ENCODE measurements at places on chromosomes 2 and 18.

GRCh38 chr2:99840831-99841230 is 301.6 kb downstream of the AFF3 start:
- DNase-seq: no peak

DNA sequence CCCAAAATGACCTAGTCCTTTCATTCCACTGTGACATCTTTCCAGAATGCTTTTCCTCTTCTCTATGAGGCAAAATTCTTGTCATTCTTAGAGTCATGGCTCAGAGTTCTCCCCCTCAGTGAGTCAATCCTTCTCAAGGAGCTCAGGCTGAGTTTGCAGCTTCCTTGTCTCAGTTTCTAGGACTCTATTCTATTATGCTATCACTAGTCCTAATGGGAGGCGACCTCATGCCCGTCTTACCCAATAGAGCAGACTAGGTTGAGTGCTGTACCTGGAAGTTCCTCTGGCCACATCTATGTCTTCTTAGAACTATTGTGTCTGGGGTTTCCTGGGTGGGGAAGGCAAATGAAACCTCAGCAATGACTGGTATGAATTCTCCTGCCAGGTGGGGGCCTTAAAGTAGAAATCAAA is 51.5 kb downstream of the HAUS1 start:
- DNase-seq: peak; percentile 5

DNA sequence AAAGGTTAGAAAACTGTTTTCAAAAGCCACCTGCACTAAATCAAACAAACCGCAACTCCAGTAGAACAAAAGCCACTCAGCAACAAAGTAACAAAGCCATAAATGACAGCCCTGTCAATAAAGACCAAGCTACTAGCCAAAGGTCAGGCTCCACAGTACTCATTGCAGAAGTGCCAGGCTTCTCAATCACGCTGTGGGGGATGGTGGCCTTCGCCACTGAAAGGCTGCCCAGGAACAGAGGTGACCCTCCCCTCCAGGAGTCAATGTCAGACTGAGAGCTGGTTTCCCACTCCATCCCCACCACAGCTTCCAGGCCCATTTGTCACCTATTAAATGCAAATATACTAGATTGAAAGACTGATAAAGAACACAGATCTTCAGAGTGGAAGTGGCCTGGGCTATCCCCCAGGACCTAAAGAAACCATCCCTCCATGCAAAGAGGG is 5.9 kb downstream of the ATP8B1 start:
- no peak for DNase-seq

- no peak for DNase-seq
Observed at GRCh38 chr2:83943265-83943664, 515.8 kb downstream of the SUCLG1 start.

DNA sequence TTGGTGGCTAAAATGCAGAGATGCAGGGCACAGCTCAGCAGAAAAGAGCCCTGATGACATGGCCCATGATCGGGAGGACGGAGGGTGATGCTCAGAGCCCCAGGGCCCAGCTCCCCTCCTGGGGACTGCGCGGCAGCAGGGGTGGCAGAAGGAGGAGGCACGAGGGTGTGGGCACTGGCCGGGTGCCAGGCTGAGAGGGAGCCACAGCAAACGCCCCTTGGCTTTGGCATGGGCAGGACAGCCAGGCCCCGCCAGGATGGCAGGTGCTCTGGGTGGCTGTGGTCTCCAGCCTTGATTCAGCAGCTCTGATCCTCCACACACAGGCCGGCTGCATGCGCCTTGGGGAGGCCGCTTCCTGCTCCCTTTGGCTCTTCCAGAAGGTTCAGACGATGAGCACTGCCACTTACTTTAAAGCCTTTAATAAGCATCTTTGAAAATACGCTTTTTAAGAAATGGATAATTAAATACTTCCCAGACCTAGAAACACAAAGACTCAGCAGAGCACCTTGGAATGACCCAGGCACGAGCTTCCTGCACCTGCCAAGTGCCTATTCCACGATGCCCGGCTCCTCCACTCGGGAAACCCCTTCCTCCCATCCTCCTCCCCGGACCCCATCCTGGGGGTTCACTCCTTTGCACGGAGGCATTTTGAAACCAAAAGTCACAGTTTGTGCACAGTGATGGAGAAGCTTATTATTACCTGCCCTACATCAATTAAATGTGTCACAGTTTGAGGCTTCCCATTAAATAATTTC is 78.5 kb upstream of the SNTG2 start:
- no peak for DNase-seq

DNA sequence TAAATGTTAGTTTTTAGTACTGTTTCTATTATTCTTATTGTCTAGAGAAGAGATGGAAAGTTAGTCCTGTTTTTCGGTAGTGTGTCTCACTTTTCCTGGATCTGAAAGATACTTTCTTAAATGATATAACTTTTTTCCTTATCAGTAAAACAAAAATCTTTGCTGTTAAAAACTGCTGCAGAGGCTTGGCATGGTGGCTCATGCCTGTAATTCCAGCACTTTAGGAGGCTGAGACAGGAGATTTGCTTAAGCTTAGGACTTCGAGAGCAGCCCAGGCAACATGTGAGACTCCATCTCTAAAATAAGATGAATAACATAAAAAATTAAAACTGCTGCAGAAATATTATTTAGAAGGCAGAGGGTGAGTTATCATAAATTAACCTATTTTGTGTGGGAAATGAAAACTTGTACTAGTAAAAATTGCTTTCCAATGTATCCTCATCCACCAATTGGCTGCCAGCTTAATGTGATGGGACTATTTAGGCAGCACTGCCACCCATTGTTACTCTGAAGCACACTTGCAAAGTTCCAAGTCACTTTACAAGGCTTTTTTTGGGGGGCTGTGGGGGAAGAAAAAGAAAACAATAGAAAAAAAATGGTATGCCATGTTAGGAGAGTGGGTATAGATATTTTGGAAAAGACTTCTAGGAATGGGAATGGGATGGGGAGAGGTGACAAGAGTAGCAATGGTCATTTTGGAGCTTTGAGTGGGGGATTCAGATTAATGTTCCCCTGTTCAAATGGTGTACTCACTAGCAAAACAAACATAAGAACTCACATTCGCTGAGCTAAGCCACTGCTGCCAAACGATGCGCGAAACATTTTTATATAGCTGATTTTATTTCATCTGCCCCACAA is 62.7 kb downstream of the MEIS1 start:
- DNase-seq: no peak

GRCh38 chr18:8354304-8354703 is 254.9 kb upstream of the RAB12 start:
- DNase-seq: no peak

DNA sequence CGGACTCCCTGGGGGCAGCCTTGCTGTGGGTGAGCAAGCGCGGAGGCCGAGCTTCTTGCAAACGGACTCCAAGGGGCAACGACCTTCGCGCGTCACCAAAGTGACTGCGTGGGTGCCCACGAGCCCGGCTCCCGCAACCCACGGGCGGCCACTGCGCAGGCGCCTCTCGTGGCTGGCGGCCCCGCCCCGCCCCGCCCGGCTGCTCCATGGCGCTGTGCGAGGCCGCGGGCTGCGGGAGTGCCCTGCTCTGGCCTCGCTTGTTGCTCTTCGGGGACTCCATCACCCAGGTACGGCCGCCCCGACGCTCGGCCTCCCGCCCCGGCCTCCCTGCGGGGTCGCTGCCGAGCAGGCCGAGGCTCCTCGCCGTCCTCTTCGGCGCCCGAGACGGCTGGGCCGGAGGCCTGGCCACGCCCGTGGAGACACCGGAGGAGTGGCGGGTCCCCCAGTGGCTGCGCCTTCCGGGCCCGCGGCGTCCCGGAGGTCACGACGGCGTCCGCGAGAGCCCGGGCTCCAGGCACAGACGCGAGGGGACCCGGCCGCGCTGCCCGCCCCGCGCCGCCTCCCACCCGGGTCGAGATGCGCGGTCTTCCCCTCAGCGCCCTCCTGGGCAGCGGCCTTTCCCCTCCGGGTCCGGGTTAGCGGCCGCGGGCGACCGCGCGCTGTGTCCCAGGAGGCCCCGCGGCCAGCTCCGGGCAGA is at the start of gene IAH1:
IAH1 (plus strand) TSS at position 191 of the 697 bp plus-strand sequence; CDS start at position 207, 16 bp downstream.
- peak; percentile 66 for DNase-seq

- DNase-seq: no peak
Observed at GRCh38 chr2:4549666-4550210, 846.4 kb downstream of the DCDC2C start.

GRCh38 chr18:31661965-31662364 is 22.4 kb downstream of the B4GALT6 start:
- DNase-seq: no peak

- no peak for DNase-seq
Observed at GRCh38 chr2:237430861-237431260, 16.9 kb upstream of the COL6A3 start.

- no peak for DNase-seq
Observed at GRCh38 chr2:212596688-212597087, 58.1 kb upstream of the ERBB4 start.

DNA sequence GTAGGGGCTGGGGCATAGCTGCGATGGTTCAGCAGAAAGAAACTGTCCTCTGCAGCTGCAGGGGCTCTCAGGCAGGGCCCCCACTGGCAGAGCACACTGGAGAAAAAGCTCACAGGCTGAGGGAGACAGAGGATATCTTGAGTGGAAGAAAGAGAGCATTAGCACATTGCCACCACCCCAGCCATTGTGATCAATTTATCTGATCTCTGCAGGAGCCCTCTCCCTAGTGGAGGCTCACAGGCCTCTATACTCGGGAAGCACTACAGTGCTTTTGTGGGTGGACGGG is 801 bp upstream of the SFTPB start:
- DNase-seq: no peak

- no peak for DNase-seq
Observed at GRCh38 chr18:10064267-10064666, 150.5 kb downstream of the VAPA start.

- DNase-seq: no peak
Observed at GRCh38 chr18:55243857-55244256, 284.6 kb upstream of the CCDC68 start.

GRCh38 chr2:107436281-107436680 is 390.4 kb upstream of the RGPD4 start:
- DNase-seq: no peak

- DNase-seq: no peak
Observed at GRCh38 chr2:189566046-189566445, 14.5 kb downstream of the SLC40A1 start.

GRCh38 chr2:37742286-37742685 is 70.8 kb upstream of the CDC42EP3 start:
- DNase-seq: no peak

DNA sequence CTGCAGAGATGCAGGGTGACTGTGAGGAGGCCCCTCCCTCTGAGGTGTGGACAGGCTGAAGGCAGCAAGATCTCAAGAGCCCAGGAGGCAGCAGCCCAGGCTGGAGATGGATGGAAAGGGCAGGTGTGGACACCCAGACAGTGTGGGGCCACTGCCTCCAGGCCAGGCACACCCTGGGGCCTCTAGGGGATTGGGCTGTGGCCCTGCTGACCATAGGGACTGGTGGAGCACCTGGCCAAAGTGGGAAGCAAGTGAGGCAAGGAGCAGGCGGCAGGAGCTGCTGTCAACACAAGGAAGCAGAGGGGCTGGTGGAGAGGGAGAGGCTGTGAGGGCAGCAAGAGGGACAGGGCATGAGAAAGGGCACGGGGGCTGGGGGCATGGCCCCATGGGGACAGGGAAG is 10.8 kb downstream of the SNED1 start:
- no peak for DNase-seq

DNA sequence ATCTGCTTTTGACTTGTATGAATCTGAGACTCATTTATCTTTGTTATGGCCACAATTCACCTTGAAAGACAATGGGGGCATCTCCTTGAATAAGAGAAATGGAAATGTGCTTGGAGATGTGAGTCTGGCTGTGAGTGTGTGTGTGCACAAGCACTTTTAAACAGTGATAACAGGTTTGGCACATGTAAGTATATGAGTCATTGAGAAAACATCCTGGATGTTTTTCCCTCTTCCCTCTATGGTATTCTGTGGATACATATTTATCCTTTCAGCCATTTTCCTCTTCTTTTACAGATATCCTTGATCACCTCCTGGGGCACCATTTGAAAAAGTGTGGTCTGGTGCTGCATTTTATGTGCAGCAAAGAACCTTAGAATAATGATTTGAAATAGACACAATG is 317.3 kb upstream of the THUMPD2 start:
- DNase-seq: no peak

All from effector memory CD4-positive, alpha-beta T cell (primary cell).